ENCODE measurements at places on chromosomes 7 and 10.

- DNase-seq = peak; percentile 36
These were observed 75.9 kb downstream of the RGS10 start for GRCh38 chr10:119466655-119467054.

- DNase-seq = no peak
These were observed 30.5 kb downstream of the PLXNA4 start for GRCh38 chr7:132545756-132546155.

GRCh38 chr10:11876805-11877590 lies 53.8 kb downstream of the PROSER2 start:
- no peak for DNase-seq

- no peak for DNase-seq
These were observed 102.2 kb downstream of the TCF7L2 start for GRCh38 chr10:113052076-113052830.

DNA sequence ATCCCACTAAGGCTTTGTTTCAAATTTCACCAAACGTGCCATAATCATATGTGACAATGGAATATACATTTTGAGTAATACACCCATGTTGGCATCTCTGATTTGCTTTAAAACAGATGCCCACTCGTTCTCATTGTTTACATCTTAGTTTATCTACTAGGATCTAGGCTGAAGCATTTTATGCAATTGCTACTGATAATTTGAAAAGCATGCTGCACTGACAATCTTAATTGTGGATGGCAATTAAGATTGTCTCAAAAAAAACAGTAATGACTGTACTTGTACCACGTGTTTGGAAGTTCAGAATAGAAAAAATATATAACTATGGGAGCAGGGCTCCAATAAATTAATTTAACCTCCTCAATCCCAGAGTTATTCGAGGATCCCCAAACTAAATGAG lies 136.8 kb downstream of the CRPPA start:
- DNase-seq = no peak

- no peak for DNase-seq
These were observed 30.0 kb downstream of the STK17A start for GRCh38 chr7:43612599-43613589.

DNA sequence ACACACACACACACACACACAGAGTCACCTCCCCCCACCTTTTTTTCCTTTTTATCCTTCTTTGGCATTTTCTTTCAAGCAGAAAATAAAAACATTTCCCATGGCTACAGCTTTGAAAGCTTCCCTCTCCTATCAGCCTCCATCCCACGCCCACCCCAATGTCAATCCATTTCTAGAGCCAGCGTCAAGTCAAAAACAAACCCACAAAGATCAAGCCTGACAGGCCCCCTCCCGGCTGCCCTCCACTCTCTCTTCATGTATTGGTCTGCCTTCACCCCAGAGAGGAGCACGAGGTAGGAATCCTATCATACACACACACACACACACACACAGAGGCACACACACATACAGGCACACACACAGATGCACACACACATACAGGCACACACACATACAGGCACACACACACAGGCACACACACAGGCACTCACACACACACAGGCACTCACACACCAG lies 8.0 kb upstream of the TNRC18 start:
- no peak for DNase-seq

GRCh38 chr7:30799206-30799975 lies 28.2 kb downstream of the MINDY4 start:
- DNase-seq = peak; percentile 89

- DNase-seq = no peak
These were observed 129.0 kb upstream of the PPP2R2D start for GRCh38 chr10:131771634-131772358.

DNA sequence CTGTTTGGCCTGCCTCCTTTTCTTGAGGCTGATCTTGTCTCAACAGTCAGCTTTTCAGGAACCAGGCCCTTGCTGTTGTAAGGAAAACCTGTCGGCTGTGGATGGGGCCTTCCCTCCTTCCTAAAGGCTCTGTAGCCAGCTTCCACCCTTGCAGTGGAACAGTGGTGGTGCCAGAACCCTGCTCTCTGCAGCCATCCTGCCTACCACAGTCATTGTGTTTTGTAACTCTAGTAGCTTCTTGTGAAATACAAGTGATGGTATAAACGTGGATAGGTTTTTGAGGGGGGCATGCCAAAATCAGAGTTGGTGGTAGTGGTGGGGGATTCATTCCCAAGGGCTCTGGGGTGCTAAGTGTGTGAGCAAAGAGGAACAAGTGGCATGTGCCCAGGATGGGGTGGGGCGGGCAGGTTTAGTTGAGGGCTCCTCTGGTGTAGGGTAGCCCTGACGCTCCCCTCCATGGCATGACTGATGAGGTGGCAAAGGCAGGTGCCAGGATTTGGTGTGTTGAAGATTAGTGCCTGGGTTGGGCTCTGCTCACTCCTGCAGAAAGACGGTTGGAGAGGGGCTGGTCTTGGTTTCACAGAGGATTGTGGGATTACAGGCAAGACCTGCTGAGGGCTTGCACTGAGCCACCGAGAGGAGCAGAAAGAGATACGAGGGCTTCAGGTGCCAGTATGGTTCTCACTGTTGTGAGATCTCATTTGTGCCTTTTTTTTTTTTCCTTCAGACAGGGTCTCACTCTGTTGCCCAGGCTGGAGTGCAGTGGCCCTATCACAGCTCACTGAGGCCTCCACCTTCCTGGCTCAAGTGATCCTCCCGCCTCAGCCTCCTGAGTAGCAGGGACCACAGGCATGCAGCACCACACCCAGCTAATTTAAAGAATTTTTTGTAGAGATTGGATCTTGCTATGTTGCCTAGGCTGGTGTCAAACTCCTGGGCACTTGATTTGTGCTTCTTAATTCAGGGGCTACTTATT lies 7.4 kb downstream of the TSPAN14 start:
- DNase-seq = no peak

- DNase-seq = no peak
These were observed 247.3 kb downstream of the GATA3 start for GRCh38 chr10:8301831-8302230.

DNA sequence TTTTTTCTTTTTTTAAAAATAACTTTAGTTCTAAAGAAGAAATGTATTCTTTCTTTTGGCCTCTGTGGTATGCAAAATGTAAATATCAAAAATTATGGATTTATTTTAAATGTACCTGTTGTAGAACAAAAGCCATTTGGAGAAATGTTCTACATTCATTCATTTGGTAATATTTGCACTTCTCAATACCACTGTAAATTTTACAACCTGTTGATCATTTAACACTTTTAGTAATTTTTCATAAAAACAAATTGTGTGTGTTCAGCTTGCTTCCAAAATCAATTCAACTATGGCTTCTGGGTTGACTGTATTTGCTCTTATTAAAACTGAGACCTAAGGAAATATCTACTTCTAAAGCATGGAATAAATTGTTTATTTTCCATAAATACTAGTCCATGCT lies 2.3 kb upstream of the IGF2BP3 start:
- DNase-seq = no peak

- no peak for DNase-seq
These were observed 62.9 kb upstream of the MNX1 start for GRCh38 chr7:157073335-157073734.

DNA sequence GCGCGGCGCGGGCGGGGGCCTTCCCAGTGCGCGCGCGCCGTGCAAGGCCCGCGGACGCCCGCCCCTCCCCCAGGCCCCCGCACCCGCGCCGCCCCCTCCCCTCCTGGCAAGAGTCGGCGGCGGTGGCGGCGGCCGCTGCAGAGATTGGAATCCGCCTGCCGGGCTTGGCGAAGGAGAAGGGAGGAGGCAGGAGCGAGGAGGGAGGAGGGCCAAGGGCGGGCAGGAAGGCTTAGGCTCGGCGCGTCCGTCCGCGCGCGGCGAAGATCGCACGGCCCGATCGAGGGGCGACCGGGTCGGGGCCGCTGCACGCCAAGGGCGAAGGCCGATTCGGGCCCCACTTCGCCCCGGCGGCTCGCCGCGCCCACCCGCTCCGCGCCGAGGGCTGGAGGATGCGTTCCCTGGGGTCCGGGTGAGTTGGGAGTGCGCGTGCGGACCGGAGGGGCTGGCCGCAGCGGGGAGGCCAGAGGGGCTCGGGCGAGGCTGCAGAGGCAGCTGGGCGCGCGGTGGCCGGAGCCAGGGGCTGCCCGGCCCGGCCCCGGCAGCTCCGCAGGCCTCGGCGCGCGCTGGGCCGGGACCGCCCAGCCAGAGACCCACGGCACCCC lies at the start of gene BMPR1A:
BMPR1A (plus strand) TSS at position 109 of the 602 bp plus-strand sequence. CDS start 119,400 bp downstream, outside the sequence.
- DNase-seq = no peak

- DNase-seq = no peak
These were observed 31.6 kb downstream of the RHEB start for GRCh38 chr7:151488096-151488495.

- DNase-seq = no peak
These were observed 12.7 kb upstream of the DNAJB12 start for GRCh38 chr10:72367301-72367960.

- DNase-seq = no peak
These were observed 56.2 kb downstream of the CUL1 start for GRCh38 chr7:148754912-148755311.

GRCh38 chr7:78017591-78018100 lies 219.1 kb downstream of the PHTF2 start:
- no peak for DNase-seq

DNA sequence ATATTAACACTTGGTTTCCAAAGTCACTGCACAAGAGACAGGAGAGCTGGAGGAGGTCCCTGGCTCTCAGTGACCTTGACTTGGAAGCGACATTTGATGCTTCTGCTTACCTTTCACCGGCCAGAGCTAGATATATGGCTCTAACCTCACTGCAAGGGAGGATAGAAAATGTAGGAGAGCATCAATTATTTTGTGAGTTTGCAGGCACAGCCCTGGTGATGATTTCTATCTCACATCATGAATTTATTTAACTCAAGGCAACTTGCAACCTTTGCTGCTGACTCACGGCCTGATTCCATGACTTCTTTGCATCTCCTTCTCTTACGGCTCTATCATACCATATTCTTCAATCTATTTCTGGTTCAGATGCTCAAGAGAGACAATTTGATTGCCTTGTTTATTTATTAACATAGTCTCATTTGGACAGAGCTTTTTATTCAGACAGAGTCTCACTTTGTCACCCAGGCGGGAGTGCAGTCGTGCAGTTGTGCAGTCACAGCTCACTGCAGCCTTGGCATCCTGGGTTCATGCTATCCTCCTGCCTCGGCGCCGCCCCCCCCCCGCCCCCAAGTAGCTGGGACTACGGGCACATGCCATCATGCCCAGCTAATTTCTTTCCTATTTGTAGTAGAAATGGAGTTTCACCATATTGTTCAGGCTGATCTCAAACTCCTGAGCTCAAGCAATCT lies 196.0 kb downstream of the REEP3 start:
- DNase-seq = no peak

- no peak for DNase-seq
These were observed 5.5 kb upstream of the FAM131B start for GRCh38 chr7:143367972-143368371.

- peak; percentile 73 for DNase-seq
These were observed 55.3 kb upstream of the INPP5A start for GRCh38 chr10:132482090-132482800.

- no peak for DNase-seq
These were observed 32.8 kb upstream of the TNRC18 start for GRCh38 chr7:5456409-5456808.

DNA sequence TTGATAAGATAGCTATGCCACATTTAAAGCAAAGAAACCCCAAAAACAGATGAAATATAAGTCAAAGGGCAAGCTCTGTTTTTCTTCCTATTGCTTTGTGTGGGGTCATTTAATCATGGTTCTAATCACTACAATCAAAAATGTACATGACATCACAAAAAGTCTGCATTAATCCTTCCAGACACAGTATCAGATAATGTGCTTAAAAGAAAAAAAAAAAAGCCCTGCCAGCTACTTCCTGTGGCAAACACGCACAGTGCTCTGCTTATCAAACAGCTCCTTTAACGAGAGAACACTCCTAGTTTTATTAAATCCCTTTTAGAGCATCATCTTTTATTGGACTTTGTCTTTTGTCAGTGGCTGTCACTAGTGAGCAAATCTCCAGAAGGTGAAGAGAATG lies 1005.8 kb downstream of the GATA3 start:
- no peak for DNase-seq

- no peak for DNase-seq
These were observed 103.4 kb downstream of the TRIL start for GRCh38 chr7:28854750-28855074.

DNA sequence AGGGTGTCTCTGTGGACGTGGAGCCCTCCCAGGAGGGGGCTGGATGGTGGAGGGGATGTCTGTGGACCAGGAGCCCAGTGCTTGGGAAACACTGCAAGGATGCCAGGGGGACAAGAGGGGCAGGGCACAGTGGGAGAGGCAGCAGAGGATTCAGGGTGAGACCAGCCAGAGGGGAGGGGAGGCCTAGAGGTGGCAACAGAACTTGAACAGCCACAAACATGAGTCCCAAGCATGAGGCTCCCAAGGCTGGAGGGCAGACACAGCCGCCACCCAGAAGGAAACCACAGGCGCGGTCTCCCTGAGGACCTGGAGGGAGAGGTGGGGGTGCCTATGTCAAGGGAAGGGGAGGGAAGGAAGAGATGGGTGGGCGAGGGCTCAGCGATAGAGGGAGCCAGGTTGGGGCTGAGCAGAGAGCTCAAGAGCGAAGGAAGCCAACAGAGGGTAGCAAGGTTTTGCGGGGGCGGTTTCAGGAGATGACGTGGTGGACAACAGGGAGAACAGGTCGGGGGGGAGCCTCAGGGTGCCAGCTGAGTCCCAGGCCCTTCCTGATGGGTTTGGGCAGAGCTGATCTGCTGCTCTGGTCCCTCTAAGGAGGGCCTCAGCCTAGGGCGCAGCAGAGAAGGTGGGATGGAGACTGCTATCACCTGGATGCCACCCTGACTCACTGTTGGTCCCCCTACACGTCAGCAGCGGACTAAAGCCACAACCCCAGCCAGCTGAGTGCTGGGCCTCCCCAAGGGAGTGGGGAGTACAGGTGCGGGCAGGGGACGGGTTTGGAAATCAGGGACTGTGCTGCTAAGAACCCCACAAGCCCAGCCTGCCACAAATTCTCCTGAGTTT lies 6.7 kb upstream of the PILRA start:
- DNase-seq = no peak

DNA sequence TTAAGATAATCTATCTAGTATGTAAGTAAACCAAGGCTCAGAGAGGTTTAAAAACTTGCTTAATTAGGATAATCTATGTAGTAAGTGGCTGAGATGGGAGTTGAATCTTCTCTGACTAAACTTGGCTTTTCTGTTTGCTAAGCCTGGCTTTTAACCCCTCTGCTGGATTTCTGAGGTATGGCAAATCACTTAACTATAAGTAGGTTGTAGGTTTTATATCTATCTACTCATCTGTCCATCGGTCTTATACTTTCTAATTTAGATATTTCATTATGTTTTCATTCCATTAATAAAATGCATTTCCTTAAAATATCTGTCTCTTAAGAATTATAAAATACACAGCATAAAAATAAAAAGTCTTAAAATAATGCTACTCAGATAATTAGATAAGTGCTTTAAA lies 59.4 kb downstream of the ST7 start:
- peak; percentile 44 for DNase-seq

DNA sequence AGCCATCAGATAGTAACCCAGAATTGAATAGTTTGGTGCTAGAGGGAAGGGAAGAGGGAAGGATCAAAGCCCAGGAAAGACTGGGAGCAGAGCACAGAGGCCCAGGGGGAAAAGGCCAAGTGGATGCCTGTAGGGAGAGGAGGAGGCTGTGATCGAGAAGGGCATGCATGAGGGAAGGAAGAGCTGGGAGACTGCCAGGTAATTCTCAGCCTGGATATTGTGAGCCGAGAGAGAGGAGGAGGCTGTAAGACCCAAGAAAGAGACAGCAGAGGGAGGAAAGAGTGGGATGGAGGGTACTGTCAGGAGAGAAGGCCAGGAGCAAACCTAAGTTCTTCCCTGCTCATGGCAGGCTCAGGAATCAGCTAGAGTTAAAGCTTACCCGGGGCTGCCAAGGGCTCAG lies 178.2 kb downstream of the CCDC3 start:
- DNase-seq = no peak

Data from RWPE1 (cell line).